Occipital lobe (tissue), 3 donors: ENCODE measurements at places on chromosomes 7 and 10. TPM values are rescaled to one million over a fixed set of nuclear protein-coding genes. Genes with fewer than 3 reads are reported as not detected.
A peak's percentile ranks its signal among the peaks of the same experiment; 100 is the strongest.

DNA sequence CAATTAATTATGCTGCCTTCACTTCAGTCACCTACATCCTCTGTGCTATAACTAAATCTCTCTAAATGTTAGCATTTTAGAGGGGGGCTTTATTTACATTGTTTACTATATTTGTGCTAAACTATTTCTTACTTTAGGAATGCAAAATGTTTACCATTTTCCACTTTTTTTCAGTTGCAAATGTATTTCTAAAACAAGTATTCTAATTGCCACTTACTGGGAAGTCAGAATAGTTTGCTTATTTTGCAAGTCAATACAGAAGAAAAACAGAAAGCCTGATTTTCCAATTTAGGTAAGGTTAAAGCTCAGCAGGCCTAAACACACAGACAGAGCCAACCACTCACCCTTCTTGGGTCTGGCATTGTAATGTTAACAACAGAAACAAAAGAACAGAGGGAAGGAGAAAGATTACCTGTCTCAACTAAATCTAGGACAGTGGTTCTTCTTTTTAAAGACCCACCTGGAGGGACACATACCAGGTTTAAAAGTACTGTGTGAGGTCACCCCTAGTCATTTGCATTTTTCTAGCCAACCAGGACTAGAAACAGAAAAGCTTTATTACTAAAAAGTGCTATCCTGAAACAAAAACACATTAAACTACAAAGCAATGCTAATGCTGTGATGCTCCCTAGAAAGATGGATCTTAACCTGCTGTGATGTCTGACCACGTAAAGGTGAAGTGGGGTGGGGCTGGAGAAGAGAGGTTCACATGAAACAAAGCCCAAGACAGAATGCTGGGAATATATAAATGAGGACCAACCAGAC lies 178.2 kb downstream of the SLC25A13 start:
- DNase-seq = no peak

The GJD4 gene
- total RNA-seq = not detected

- DNase-seq = no peak
Observed at GRCh38 chr10:4643471-4643870, 182.5 kb upstream of the AKR1E2 start.

DNA sequence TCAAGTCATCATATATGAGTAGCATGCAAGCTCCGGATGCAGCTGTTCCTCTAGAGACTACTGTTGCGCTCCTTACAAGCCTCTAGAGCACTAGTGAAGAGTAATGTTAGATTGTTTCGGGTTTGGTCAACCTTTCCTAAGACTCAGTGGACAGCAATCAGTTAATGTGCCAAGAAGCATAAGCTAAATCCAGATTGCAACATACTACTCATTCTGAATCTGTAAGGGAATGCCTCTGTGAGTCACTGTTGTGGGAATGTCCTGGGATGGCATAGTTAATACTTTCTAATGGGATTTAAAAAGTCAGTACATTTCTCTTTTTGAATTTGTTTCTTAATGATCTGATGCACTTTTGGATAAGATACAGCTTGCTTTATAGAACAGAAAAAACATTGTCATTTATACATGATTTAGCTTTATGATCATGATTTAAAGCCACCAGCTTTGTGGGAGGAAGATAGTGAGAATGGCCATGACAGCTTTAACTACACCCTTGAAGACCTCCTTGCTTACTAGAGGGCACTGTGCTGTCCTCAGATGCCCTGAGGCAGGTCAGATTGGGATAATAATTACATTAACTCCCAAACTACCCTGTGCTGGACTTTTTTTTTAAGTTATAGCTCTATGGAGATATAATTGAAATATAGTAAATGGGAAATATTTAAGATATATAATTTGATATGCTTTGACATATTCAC lies 138.4 kb downstream of the SDK1 start:
- DNase-seq = no peak

- DNase-seq = no peak
Observed at GRCh38 chr7:106982415-106982814, 62.1 kb upstream of the PRKAR2B start.

The ZFAND2A gene
- total RNA-seq = 14.7 TPM

- no peak for DNase-seq
Observed at GRCh38 chr10:124231168-124232155, 138.1 kb upstream of the CHST15 start.

DNA sequence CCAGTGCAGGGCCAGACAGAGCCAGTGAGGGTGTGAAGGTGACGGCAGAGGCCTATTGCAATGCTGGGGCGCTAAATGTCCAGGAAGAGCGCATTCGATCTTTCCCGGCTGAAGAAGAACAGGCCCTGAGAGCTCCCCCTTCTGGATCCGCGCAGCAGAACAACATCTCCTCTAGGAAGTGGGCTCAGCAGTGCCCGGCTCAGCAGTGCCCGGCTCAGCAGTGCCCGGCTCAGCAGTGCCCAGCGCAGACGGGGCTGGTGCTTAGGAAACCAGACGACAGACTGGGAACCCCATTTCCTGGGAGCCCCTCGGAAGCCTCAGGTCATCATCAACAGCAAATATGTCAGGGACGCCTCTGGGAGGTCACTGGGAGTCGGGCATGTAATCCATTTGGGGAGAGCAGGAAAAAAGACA lies 4.7 kb upstream of the NOS3 start:
- DNase-seq = peak; percentile 40

DNA sequence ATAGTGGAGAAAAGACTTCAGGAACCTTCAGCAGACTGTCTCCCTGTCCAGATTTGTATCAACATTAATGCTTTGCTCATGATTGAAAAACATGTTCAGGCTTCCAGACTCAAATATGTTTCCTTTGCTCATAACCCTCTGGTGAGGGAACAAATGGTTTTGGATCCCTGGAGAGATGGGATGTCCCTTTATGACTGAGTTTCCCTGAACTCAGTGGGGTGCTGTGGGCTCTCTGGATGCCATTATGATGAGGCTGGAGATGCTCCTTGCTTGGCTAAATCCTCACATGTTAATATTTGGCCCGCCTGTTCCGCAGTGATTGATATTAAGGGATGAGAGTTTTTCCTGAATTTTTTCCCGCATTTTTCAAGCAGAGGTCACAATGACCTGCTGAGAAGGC lies 749.4 kb downstream of the SUGCT start:
- DNase-seq = no peak

DNA sequence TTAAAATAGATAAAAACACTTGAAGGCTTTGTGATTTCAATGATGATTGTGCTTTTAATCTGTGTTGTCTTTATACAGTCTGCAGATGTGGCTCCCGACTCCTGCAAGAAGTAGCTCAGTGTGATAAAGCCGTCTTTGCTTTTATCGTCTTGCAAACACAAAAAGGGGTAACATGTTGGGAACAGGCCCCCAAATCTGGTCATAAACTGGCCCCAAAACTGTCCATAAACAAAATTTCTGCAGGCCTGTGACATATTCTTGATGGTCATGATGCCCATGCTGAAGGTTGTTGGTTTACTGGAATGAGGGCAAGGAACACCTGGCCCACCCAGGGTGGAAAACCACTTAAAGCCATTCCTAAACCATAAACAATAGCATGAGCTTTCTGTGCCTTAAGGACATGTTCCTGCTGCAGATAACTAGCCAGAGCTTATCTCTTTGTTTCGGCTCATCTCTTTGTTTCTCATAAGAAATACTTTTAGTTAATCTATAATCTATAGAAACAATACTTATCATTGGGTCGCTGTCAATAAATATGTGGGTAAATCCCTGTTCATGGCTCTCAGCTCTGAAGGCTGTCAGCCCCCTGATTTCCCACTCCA lies 14.8 kb upstream of the ZNF485 start:
- DNase-seq = no peak

DNA sequence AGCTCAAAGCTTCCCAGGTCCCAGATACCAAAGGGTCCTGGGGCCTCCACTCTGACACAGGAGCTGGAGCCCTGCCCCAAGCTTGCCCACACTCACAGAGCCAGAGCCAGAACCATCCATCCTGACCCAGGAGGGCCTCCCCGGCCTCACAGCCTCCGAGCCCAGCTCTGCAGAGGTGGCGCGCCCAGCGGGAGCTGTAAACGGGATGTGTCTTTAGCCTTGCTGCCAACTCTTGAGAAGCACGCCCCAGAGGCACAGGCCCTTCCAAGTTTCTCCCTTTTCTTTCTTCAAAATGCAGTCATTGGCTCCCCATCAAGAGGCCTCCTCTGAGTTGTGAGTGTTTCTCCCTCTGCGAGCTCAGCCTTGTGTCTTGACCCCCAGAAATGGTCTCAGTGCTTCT lies 75.0 kb downstream of the PDGFA start:
- no peak for DNase-seq

GRCh38 chr7:44186736-44187135 lies 2.5 kb downstream of the GCK start:
- DNase-seq = no peak

DNA sequence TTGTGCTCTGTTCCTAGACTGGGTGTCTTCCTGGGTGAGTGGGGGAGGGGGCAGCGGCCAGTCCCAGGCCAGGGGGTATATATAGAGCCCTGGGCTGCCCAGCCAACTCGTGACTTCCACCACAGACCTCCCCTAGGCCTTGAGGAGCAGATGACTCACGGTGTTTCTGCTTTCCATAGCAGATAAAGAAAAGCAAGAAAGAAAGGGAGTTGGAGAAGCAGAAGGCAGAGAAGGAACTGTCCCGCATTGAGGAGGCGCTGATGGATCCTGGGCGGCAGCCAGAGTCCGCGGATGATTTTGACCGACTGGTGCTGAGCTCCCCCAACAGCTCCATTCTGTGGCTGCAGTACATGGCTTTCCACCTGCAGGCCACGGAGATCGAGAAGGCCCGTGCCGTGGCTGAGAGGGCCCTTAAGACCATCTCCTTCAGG lies 10.1 kb downstream of the CALHM2 start:
- no peak for DNase-seq

The DPP6 gene
- 36.7 TPM for total RNA-seq

DNA sequence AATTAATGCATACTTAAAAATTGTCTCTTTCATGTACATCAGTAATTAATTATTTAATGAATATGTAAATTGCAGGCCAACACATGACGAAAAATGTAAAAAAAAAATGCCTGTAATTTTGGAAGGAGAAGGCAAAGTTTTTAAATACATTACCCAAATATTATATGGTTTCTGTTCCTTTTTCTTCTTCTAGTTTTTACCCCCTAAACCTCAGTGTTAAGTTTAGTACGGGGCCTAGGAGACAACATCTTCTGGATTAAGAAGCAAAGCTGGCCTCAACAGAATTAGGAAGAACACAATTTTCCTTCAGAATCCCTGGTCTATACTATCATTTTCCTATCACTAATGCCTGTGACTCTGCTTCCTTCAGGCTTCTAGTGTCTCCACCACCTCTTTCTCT lies 459.3 kb upstream of the NRP1 start:
- DNase-seq = no peak

DNA sequence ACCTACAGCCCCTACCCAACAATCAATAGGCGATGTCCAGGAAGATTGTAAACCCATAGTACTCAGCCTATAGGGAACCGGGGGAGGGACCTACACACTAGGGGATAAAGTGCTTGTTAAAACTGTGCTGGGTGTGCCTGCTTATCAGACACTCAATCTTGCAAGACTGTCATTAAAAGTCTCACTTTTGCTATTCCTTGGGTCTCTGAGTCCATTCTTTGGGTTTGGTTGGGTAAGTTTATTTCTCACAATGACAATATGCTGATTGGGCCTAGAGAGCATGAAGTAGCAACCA lies 45.6 kb downstream of the PTPRE start:
- no peak for DNase-seq

DNA sequence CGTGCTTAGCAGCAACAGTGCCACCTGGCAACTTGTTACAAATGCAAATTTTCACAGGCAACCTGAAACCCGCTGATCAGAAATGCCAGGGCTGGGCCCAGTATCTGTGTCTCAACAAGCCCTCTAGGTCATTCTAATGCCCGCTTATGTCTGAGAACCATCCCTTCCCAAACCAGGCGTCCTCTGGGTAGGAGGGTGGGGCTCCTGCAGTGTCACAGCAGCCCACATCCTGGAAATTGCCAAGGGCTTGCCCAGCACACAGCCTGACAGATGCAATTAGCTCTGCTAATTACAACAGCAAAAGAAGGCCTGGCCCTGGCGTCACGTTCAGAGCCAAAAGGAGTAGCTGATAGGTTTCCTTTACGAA lies 15.9 kb downstream of the ITPRIP start:
- no peak for DNase-seq

DNA sequence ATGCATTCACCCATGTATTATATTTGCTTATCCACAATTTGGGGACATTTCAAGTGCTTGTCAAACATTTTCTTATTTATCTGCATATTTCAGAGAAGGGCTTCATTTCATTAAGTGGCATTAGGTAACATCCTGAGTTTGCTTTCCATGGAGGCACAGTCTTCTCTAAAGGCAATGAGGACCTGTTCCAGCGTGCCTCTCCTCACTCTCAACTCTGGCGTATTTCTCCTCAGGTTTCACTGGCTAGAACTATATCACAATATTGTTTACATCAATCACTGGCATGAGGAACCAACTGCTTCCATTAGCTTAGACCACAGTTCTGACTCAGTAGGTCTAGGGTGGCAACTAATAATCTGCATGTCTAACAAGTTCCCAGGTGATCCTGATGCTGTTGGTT lies 177.2 kb downstream of the TAX1BP1 start:
- DNase-seq = no peak

- no peak for DNase-seq
Observed at GRCh38 chr7:390761-391410, 100.9 kb downstream of the FOXL3 start.

The OR2A2 gene
- not detected for total RNA-seq

- DNase-seq = no peak
Observed at GRCh38 chr7:91567081-91568012, 303.1 kb downstream of the FZD1 start.

The ZNF503 gene
- total RNA-seq = 1.1 TPM

GRCh38 chr10:60185421-60185820 lies 204.3 kb downstream of the ANK3 start:
- DNase-seq = no peak

- no peak for DNase-seq
Observed at GRCh38 chr10:98758463-98758862, 311.7 kb upstream of the HPS1 start.

DNA sequence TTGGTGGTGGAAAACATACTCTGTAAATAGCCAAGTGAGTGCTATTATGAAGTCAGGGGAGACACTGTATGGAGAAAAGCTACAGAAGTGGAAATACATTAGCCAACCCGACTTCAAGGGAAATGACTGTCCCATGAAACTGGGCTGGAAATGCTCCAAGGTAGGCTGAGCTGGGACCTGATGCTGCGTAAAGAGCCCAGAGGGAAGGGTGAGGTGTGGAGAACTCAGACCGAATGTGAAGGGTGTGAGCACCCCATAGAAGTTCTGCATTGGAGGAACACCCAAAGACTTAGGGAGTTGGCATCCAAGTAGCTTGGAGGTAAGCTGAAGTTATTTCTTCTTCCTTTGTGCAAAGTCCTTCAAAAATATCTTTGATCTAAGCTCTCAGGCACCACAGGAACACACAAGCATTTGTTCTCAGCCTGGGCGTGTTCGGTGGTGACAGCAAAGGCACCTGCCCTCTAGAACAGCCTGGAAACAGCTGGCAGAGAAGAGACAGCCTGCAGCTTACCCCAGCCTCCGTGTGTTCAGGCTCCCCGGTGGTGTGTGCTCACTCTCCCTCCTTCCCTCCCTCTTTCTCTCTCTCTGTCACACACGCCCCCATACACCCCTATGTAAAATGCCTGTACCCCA lies 19.1 kb upstream of the GJD4 start:
- no peak for DNase-seq
